ENCODE measurements at places on chromosomes 7 and 10. TPM values are rescaled to one million over a fixed set of nuclear protein-coding genes. Genes with fewer than 3 reads are reported as not detected.
A peak's percentile ranks its signal among the peaks of the same experiment; 100 is the strongest.

The GJD4 gene
- not detected for total RNA-seq

The ZPBP gene
- total RNA-seq, result not detected

The CPVL gene
- total RNA-seq, result 10.7 TPM

The ADIRF gene
- not detected for total RNA-seq

The SLIT1 gene
- total RNA-seq, result 0.40 TPM

The GIGYF1 gene
- total RNA-seq, result 99.1 TPM

The CALML3 gene
- 0.07 TPM for total RNA-seq

The ELN gene
- 37.4 TPM for total RNA-seq

The STEAP4 gene
- total RNA-seq, result 0.16 TPM

- H3K27ac ChIP-seq, result no peak overlapping the region
- H3K36me3 ChIP-seq, result peaks cover 1% of the 10 kb centered on the region
- no peak overlapping the region for H3K4me3 ChIP-seq
- H3K27me3 ChIP-seq, result no peaks in the 10 kb centered on the region
- DNase-seq, result no peak
Observed at GRCh38 chr10:19788902-19789301, 27.3 kb upstream of the PLXDC2 start.

- H3K4me1 ChIP-seq, result peaks cover 5% of the 10 kb centered on the region
- no peak overlapping the region for H3K27ac ChIP-seq
- peaks cover 2% of the 10 kb centered on the region for H3K36me3 ChIP-seq
- no peak overlapping the region for H3K4me3 ChIP-seq
- no peak for DNase-seq
Observed at GRCh38 chr7:48183370-48183743, 12.1 kb downstream of the ABCA13 start.

DNA sequence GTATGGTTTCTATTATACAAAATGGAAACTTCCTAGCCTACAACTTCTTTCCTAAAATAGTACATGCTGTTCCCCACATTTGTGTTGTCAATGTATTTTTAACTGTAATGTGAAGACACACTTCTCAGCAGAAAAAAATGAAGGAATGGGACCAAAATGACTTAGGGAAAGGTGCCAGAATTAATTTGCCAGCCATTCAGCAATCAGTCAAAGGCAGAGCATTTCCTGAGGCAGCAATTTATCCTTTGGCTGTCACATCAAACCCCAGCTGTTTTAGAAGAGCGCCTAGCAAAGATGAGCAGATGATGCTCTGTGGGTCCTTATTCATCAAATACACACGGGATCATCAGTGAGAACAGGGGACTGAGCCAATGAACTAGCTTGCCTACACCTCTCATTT, 592.5 kb downstream of the KCNMA1 start:
- H3K4me1 ChIP-seq, result peaks cover 5% of the 10 kb centered on the region
- H3K36me3 ChIP-seq, result no peaks in the 10 kb centered on the region
- DNase-seq, result no peak
- H3K27me3 ChIP-seq, result no peaks in the 10 kb centered on the region
- no peak overlapping the region for H3K27ac ChIP-seq

GRCh38 chr7:90857603-90858002, 261.5 kb downstream of the CDK14 start:
- H3K27ac ChIP-seq, result no peak overlapping the region

- peaks cover 2% of the 10 kb centered on the region for H3K27me3 ChIP-seq
- DNase-seq, result no peak
- H3K27ac ChIP-seq, result no peak overlapping the region
- no peaks in the 10 kb centered on the region for H3K4me1 ChIP-seq
- no peaks in the 10 kb centered on the region for H3K36me3 ChIP-seq
Observed at GRCh38 chr7:146074195-146074765, 42.3 kb upstream of the CNTNAP2 start.

- no peak overlapping the region for H3K4me3 ChIP-seq
- DNase-seq, result no peak
- H3K4me1 ChIP-seq, result no peaks in the 10 kb centered on the region
- H3K27me3 ChIP-seq, result peaks cover 9% of the 10 kb centered on the region
- no peak overlapping the region for H3K27ac ChIP-seq
Observed at GRCh38 chr7:97226541-97226940, 109.0 kb downstream of the SDHAF3 start.

GRCh38 chr7:82318786-82319185, 124.8 kb downstream of the CACNA2D1 start:
- no peaks in the 10 kb centered on the region for H3K36me3 ChIP-seq
- no peak overlapping the region for H3K27ac ChIP-seq
- no peak overlapping the region for H3K4me3 ChIP-seq
- H3K27me3 ChIP-seq, result no peaks in the 10 kb centered on the region
- no peak for DNase-seq

DNA sequence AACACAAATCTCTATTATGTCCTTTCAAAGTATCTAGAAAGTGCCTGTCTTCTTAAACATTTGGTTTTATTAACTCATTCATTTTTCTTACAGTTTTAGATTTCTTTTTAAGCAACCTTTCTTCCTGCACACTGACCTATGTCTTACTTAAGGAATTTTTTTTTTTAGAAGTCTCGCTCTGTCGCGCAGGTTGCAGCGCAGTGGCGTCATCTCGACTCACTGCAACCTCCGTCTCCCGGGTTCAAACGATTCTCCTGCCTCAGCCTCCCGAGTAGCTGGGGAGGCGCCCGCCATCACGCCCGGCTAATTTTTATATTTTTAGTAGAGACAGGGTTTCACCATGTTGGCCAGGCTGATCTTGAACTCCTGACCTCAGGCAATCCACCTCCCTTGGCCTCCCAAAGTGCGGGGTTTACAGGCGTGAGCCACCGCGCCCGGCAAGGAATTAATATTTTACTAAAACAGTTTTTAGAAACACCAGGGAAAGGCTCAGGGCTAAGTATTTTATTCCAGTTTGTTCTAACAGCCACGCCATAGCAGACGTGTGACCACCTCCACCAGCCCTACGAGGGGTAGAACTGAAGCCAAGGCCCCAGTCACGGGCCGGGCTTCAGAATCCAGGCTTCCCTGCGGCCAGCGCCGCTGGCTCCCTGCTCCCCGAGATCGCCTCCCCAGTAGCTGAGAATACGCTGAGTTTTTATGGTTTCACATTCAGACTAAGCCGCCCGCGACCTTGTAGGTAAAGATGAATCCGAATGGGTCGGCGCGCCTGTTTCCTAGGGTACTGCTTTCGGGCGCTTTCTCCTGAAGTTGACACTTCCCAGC, 941 bp upstream of the LUC7L2 start:
- H3K27me3 ChIP-seq, result no peaks in the 10 kb centered on the region
- H3K36me3 ChIP-seq, result peaks cover 5% of the 10 kb centered on the region
- H3K4me3 ChIP-seq, result peak overlapping the region; percentile 96
- H3K4me1 ChIP-seq, result peaks cover 25% of the 10 kb centered on the region
- peak; percentile 54 for DNase-seq
- H3K27ac ChIP-seq, result peak overlapping the region; percentile 100

GRCh38 chr10:35025916-35026315, 64.2 kb downstream of the CUL2 start:
- no peak overlapping the region for H3K27ac ChIP-seq
- no peaks in the 10 kb centered on the region for H3K27me3 ChIP-seq
- H3K4me1 ChIP-seq, result no peaks in the 10 kb centered on the region
- no peak for DNase-seq

Measured in mesothelial cell of epicardium (in vitro differentiated cells).